ENCODE measurements at places on chromosomes 4 and X.
A peak's percentile ranks its signal among the peaks of the same experiment; 100 is the strongest.

GRCh38 chr4:4603067-4603466, 61.2 kb upstream of the STX18 start:
- no peak for DNase-seq

GRCh38 chrX:7086384-7086783, 61.1 kb upstream of the STS start:
- no peak for DNase-seq

GRCh38 chr4:43348591-43348990, 456.1 kb downstream of the GRXCR1 start:
- no peak for DNase-seq

DNA sequence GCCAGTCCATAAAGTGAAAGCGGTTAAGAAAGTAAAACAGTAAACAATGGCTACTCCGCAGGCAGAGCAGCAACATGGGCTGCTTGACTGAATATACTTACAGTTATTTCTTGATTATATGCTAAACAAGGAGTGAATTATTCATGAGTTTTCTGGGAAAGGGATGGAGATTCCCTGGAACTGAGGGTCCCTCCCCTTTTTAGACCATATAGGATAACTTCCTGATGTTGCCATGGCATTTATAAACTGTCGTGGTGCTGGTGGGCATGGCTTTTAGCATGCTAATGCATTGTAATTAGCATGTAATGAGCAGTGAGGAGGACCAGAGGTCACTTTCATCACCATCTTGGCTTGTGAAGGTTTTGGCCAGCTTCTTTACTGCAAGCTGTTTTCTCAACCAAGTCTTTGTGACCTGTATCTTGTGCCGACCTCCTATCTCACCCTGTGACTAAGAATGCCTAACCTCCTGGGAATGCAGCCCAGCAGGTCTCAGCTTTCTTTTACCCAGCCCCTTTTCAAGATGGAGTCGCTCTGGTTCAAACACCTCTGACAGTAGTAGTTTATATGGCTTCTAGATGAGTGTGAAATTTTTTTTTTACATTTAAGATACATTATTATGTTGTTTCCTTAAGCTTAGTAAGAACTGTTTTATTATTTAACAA, 514.8 kb upstream of the TENM3 start:
- no peak for DNase-seq

- DNase-seq, result no peak
These were observed 37.4 kb upstream of the IL1RAPL1 start for GRCh38 chrX:28549838-28550237.

GRCh38 chr4:8838961-8839431, 32.6 kb downstream of the HMX1 start:
- no peak for DNase-seq

- DNase-seq, result peak; percentile 39
These were observed 64.1 kb upstream of the LAS1L start for GRCh38 chrX:65598559-65599147.

DNA sequence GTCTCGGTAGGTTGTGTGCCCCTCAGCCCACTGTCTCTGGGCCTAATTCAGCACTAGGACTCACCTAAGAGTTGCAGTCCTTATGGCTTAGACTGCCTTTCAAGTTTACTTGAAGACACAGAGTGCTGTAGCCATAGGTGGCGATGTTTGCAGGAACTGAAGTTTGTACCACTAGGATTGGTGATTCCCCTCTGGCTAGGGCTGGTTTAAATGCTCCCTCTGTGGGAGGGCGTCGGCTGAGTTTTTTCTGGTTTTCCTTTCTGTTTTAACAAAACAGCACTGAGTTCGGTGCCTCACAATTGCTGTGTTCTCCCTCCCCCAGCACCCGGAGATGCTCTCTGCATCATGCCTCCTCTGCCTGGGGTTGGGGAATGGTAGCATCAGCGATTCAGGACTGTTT, 480.9 kb downstream of the PCDH11X start:
- DNase-seq, result no peak

DNA sequence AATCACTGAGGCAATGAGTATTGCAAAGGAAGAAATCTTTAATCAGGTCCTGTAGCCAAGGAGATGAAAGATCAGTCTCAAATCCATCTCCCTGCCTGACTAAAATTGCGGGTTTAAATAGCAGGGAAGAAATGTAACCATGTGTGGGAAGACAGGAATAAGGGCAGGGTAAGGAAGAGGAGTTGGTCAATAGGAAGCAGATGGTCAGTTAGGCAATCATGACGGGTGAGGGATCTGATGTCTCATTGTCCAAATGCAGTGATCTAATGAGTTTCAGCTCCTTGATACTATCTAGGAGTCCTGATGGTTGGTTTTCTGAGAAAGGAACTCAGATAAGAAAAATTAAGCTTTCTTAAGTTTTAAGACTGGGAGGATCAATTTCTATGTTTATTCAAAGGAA, 200.8 kb downstream of the SPATA18 start:
- DNase-seq, result no peak

DNA sequence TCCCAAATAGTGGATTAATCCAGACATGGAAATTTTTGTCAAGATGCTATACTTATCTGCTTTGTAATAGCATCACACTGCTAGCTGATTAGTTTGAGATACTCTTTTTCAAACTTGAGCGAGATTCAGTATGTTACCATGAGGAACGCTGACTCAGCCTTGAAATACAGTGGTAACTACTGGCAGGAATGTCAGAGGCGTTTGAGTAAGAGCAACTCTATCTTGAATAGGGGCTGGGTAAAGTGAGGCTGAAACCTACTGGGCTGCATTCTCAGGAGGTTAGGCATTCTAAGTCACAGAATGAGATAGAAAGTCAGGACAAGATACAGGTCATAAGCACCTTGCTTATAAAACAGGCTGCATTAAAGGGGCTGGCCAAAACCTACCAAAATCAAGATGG, 2519.6 kb downstream of the ARAP2 start:
- no peak for DNase-seq

DNA sequence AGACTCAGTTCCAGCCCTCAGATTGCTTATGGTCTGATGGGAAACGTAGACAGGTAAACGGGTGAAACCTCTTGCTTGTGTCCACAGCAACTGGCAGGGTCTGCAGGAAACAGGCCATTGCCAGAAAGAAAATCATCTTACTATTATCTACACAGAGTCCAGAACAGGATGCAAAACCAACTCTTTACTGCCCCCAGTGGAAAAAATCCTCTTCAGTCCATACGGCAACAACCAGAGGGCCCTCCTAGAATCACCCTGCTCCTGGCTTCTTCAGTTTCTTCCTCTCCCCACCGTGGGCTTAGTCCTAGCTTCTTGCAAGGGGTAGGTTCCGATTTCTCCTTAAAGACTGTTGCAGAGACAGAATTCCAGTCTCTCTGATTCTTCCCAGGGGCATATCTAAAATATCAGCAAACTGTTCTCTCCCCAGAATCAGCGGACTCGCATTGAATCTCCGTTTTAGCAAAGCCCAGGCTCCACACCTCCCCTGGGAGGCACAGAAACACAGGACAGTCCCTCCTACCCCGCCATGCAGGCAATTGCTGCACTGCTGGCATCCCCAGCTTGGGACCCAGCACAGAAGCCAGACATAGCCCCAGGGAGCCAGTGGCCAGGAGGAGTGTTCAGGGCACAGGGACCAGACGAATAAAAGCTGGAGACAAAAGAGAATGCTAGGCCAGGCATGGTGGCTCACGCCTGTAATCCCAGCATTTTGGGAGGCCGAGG, 41.0 kb upstream of the SH3RF1 start:
- no peak for DNase-seq

- no peak for DNase-seq
These were observed 706.1 kb upstream of the EPHA5 start for GRCh38 chr4:66376396-66376795.

GRCh38 chrX:115968436-115969252, 201.9 kb upstream of the AGTR2 start:
- no peak for DNase-seq

DNA sequence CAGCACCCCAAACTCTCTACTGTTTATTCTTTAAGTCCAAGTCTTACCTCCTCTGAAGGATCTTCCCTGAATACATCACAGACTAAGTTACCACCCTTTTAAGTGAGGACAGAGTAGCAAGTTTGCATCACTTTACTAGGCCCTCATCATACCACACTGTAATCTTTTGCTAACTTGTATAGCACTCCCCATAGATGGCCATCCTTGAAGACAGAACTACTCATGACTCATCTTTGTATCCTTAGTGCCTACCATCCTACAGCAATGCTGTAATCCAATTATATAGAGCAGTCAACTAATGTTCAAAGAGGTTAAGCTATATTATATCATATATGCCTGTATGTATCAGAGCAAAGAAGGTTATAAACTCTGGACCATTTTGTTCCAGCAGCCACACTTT, 101.4 kb downstream of the ADAMTS3 start:
- no peak for DNase-seq

GRCh38 chr4:153228512-153229140, 24.4 kb downstream of the TRIM2 start:
- no peak for DNase-seq

- DNase-seq, result no peak
These were observed 701.0 kb upstream of the PITX2 start for GRCh38 chr4:111323916-111324315.

GRCh38 chr4:153542834-153543233, 76.7 kb downstream of the TMEM131L start:
- DNase-seq, result no peak

- no peak for DNase-seq
These were observed 165.2 kb downstream of the SLC39A8 start for GRCh38 chr4:102180046-102180445.

- no peak for DNase-seq
These were observed 19.8 kb upstream of the CCDC149 start for GRCh38 chr4:24932515-24933225.

GRCh38 chr4:87219632-87220093, 755 bp downstream of the KLHL8 start:
- peak; percentile 57 for DNase-seq

- DNase-seq, result no peak
These were observed 121.5 kb downstream of the FNIP2 start for GRCh38 chr4:158890294-158890693.

DNA sequence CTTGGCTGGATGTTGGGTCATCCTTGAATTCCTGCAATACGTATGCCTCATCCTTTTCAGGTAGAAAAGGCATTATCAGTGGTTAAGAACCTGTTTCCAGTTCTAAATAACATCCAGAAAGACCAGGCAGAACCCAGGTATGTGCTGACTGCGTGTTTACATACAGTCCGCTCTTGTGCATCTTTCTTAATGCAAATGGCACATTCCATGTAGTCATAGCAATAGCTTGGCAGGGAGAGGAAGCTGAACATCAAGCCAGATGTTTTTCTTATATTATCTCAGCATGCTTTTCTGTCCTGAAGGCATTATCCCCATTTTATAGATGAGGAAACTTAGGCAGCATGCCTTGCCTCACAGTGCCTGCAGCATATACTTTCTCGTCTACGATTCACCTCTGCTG, 2.1 kb downstream of the DCLK2 start:
- DNase-seq, result no peak

GRCh38 chrX:47611926-47612325, 7.7 kb downstream of the SYN1 start:
- no peak for DNase-seq

DNA sequence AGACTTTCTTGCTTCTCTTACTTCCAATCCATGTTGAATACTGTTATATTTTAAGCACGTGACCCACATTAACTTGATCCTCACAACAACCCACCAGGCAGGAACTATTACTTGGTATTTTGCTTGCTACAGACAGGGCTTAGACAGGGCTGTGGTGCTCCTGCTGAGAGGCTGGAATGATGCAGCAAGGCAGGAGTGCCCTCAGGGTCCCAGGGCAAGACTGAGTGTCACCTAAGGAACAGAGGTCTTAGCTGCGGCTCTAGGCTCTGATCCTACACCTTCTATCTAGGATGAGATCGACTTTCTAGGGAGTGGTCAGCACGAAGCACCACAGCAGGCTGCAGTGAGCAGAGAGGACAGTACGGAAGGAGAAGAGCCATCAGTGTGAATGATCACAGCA, 20.0 kb downstream of the TAPT1 start:
- DNase-seq, result no peak

- DNase-seq, result no peak
These were observed 110.9 kb upstream of the ENPEP start for GRCh38 chr4:110364911-110365520.

- DNase-seq, result no peak
These were observed 43.3 kb downstream of the DHRSX start for GRCh38 chrX:2457289-2458133.

DNA sequence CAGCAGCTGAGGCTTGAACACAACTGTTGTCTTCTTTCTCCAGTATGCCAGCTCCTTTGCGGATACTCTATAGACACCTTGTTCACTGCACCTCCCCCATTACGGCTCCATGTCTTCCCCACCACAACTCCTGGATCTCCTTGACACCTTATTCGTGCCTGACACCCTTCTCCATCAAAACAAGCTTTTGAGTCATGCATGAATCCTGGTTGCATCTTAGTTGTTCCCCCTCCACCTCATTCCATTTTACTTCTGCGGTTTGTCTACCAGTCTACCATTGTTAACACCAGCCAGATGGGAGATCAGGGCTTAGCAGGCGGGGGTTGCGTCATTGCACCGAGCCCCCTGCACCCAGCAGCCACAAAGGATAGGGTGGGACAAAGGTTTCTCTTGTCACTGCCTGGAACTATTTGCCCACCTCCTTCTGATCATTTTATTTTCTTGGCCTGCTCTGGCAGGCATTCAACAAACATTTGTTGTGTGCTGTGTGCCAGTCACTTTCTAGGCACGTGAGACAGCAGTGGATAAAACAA, 2.0 kb upstream of the CDK16 start:
- no peak for DNase-seq

- no peak for DNase-seq
These were observed 562.9 kb downstream of the KCNIP4 start for GRCh38 chr4:21385706-21386105.

DNA sequence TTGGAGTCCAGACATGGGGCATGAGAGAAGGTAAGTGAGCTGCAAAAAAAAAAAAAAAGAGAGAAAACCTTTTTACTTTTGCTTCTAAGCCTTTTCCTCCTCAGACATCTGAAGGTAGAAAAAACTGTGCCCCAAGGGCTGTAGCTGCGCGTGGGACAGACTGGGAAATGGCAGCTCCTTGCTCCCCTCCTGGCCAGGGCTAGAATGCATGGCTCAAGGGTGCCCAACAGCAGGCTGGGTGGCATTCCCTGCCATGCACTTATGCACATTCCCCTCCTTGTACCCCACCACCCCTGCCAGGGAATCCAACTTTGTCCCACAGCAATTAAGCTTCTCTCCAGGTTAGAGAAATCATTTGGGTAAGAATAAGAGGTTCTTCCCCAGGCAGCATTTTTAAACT, 421.2 kb downstream of the TRAM1L1 start:
- DNase-seq, result no peak

- DNase-seq, result no peak
These were observed 374.1 kb downstream of the FBXW7 start for GRCh38 chr4:152161676-152162330.

- DNase-seq, result no peak
These were observed 103.1 kb upstream of the TEX13D start for GRCh38 chrX:124229374-124229773.

GRCh38 chr4:118765399-118765798, 70.5 kb downstream of the SEC24D start:
- no peak for DNase-seq

- no peak for DNase-seq
These were observed 338.5 kb downstream of the SPOCK3 start for GRCh38 chr4:166895771-166896170.

- no peak for DNase-seq
These were observed 73.7 kb downstream of the ELOVL6 start for GRCh38 chr4:110124711-110125110.

- DNase-seq, result no peak
These were observed 69.4 kb downstream of the EVC2 start for GRCh38 chr4:5638976-5639375.
